ENCODE measurements at places on chromosomes 16 and 17. TPM values are rescaled to one million over a fixed set of nuclear protein-coding genes. Genes with fewer than 3 reads are reported as not detected.

Gene ZNF768
- total RNA-seq, result 38.4 TPM

Gene KCNJ18
- total RNA-seq, result not detected

DNA sequence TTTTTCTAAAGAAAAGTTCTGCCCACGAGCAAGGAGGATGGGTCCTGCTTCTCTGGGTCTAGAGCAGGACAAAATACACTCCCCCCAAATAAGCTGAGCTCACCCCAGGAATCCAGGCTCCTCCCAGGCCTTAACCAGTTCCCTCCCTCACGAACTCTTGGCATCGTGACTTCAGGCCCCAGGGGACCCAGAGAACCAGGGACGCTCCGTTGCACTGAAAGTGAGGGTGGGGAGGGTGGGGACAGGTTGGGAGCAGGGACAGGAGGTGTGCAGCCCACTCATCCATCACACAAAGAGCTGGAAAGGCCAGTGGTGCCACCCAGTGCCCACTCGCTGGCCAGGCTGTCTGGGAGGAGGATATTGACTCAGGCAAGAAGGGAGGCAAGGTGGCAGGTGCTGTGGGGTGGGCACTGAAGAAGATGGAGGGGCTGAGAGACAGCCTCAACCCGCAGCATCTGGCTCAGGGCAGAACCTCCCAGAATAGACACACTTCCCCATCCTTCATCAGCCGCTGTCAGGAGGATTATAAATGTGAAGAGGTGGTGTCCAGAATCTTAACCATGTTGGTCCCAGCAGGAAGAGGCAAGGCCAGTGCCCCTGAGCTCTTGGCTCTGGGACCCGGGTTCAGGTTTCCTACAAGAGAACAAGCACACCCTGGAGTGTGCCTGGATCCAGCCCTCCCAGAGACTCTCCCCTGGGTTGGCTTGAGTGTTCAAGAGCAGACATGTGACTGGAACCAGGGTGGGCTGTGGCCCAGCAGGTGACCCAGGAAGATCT is 67.9 kb upstream of the RPL38 start:
- no peak for DNase-seq
- H3K36me3 ChIP-seq, result no peaks in the 10 kb centered on the region
- no peak overlapping the region for H3K4me3 ChIP-seq
- H3K27ac ChIP-seq, result no peak overlapping the region
- no peaks in the 10 kb centered on the region for H3K4me1 ChIP-seq

DNA sequence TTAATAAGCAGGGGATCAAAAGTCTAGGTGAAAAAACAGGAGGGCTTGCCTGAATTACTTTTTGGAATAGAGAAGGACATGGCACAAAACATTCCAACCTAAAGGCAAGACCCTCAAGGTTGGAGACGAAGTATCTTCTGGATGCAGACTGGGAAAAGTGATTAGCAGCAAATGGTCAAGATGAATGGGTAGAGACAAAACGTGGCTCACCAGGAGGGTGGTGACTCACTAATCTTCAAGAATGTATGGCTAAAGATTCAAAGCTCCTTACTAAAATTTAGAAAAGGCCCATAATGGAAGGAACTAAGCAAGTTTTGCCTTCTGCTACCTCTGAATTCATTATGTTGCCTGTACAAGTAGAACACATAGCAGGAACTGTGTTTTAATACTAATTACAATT is 469.5 kb upstream of the RBFOX1 start:
- H3K4me3 ChIP-seq, result no peak overlapping the region
- no peak for DNase-seq
- no peaks in the 10 kb centered on the region for H3K4me1 ChIP-seq

DNA sequence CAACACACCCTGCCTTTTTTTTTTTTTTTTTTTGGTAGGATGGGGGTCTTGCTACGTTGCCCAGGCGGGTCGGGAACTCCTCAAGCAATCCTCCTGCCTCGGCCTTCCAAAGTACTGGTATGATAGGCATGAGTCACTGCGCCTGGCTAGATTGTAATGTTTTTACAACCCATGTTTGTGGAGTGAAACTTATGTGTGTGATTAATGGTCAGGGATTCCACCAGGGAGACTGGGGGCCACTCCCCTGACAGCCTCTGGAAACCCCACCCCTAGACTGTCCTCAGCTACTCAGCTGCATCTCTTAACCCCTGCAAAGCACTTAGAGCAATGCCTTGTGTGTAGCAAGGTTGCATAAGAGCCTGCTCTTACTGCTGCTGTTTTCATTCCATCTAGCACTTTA is 220.5 kb downstream of the PARN start:
- H3K27ac ChIP-seq, result peak overlapping the region; percentile 35
- peak; percentile 94 for DNase-seq
- no peaks in the 10 kb centered on the region for H3K4me1 ChIP-seq
- no peaks in the 10 kb centered on the region for H3K27me3 ChIP-seq
- no peaks in the 10 kb centered on the region for H3K36me3 ChIP-seq

DNA sequence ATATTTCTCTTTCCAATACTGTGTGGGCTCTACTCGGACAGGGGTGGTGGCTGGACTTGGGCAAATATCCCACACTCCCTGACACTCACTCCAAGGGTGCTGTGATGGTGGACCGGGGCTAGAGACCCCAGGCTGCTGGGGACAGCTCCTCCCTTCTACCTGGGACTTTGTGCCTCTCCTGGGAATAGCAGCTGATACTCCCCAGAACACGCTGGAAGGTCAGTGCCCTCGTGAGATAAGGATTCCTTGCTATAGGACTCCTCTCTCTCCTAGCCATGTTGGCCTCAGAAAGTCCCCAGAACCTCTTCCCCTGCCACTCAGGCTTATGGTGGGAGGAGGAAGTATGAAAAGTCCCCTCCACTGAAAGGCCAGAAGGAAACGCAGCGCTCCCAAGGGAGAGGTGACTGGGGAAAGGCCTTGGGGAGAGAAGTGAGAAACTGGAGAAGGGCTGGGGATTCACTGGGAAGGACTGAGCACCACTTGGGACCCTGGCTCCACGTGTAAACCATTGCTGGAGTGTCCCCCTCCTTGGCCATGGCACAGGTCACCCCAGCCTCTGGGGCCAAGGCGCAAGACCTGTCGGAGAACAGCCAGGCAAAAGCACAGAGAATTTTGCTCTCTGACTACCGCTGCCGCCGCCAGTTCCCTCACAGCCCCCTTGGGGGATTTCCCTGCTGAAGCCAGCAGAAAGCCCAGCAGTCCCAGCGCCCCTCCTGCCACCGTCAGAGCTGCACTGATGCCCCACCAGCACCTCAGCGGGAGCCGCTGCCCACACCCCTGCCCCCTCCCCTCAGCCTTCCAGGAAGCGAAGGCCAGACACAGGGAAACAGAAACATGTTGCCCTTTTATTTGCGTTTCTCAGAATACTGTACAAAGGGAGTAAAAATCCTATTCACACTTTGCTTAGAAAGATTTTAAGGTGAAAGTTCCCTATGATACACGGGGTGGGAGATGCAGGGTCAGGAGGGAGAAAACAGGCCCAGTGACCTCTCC is 2.1 kb upstream of the GSDMB start:
- peaks cover 19% of the 10 kb centered on the region for H3K4me1 ChIP-seq
- no peaks in the 10 kb centered on the region for H3K27me3 ChIP-seq
- H3K4me3 ChIP-seq, result no peak overlapping the region

Measured in GM23248 (cell line).